ENCODE measurements at places on chromosomes 13 and 19. TPM values are rescaled to one million over a fixed set of nuclear protein-coding genes. Genes with fewer than 3 reads are reported as not detected.

GRCh38 chr13:22243469-22244163 is 572.7 kb downstream of the FGF9 start:
- DNase-seq = no peak

SIGLEC14 gene
- 0.94 TPM for polyA plus RNA-seq

DNA sequence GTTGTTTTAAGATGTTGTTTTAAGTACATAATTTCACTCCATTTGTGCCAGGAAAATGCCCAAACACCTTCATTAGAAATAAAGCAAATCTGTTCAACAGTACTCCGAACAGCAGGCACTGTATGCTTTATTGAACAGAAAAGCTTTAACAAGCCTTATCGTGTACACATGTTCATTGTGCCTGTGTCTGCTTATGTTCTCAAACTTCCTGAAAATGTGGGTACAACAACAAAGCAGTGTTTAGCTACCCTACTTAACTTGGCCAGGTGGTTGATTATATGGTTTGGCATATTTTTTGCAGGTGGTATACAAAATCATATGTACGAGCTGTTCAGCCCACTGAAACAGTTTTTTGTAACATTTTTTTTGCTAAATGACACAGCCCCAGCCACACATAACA is 718.0 kb downstream of the DACH1 start:
- DNase-seq = no peak

TMEM38A gene
- polyA plus RNA-seq = 127 TPM

DNA sequence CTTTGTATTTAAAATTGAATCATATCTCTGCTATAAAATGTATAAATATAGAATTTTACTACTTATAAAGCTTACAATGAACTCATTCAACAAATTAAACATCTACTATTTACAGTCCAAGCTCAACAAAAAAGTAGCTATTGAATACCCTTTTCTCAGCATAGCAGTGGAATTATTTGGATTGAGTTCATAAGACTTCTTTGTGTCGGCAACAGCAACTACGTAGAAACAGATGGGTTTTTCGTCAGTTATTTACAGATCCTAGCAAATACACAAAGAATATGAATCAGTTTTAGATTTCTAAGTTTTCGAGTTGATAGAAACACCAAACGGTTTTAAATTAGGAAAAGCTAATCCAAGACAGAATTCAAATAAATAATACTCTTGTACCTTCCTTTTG is 10.4 kb upstream of the NEK3 start:
- DNase-seq = no peak

- no peak for DNase-seq
These were observed 16.1 kb upstream of the ZNF439 start for GRCh38 chr19:11832253-11832912.

GRCh38 chr19:38665950-38666662 is 18.7 kb downstream of the ACTN4 start:
- no peak for DNase-seq

GRCh38 chr13:37410316-37410715 is 188.3 kb downstream of the POSTN start:
- no peak for DNase-seq

- no peak for DNase-seq
These were observed 22.5 kb upstream of the SHKBP1 start for GRCh38 chr19:40553885-40554857.

DNA sequence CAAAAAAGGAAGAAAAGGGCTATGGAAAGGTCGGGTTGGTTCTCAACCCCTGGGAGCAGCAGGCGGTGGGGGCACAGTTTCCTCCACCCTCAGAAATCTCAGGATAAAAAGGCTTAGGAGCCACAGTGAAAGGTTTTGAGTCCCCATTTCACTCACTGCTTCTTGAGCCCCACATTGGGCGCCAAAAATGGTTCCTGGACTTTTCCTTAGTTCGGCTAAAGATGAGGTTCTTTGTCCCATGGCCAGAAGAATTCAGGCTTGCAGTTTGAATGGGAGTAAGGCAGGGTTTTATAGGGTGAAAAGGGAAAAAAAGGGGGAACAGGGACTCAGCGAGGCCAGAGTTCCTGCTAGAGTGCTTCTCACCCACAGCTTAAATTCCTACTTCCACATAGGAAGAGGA is 179.5 kb downstream of the GGACT start:
- DNase-seq = no peak

DNA sequence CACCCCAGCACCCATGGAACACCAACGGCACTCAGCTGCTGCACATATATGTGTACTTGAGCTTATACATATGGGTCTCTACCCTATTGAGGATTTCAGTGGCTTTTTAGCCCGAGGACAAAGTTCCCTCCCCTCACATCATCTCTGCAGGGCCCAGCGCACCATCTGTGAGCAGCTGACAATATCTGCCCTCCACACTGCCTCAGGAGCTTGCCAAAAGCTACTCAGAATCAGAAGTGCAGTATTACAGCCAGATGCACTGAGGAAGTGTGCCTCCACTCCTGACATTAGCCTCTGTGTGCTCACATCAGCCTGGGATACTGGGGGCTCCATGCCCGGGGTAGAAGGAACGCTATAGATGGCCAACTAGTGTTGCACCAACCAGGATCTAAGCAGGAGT is 903.9 kb downstream of the UQCRFS1 start:
- no peak for DNase-seq

SIAH3 gene
- polyA plus RNA-seq = 0.33 TPM

- DNase-seq = no peak
These were observed 107.7 kb downstream of the COL4A1 start for GRCh38 chr13:110199046-110199831.

Data from forelimb muscle (tissue), 1 donor.